Glutamatergic neuron (in vitro differentiated cells): ENCODE measurements at places on chromosomes 11 and 22. TPM values are rescaled to one million over a fixed set of nuclear protein-coding genes. Genes with fewer than 3 reads are reported as not detected.

Gene HBB
- not detected for total RNA-seq

Gene RASGRP2
- total RNA-seq: 2.9 TPM

Gene OR52D1
- total RNA-seq: not detected

Gene ZBTB44
- total RNA-seq: 23.3 TPM

Gene MRGPRX4
- total RNA-seq: not detected

Gene HORMAD2
- not detected for total RNA-seq

Gene GAL
- 37.6 TPM for total RNA-seq

Gene SPON1
- 0.81 TPM for total RNA-seq

Gene CEND1
- 58.7 TPM for total RNA-seq

Gene MRGPRF
- 1.0 TPM for total RNA-seq

Gene PGA5
- not detected for total RNA-seq

Gene KCNK4
- total RNA-seq: 0.47 TPM

Gene CCDC87
- 0.51 TPM for total RNA-seq

Gene PATE2
- total RNA-seq: not detected

Gene MOGAT2
- total RNA-seq: not detected

Gene PRR5
- 17.5 TPM for total RNA-seq

Gene FOLR3
- not detected for total RNA-seq

Gene FGF19
- 5.1 TPM for total RNA-seq

Gene JAML
- not detected for total RNA-seq

Gene TMEM9B
- 31.3 TPM for total RNA-seq

Gene RAB30
- 59.4 TPM for total RNA-seq

Gene RNF26
- 20.6 TPM for total RNA-seq

Gene RBMXL2
- not detected for total RNA-seq

Gene MRPL40
- total RNA-seq: 24.4 TPM

Gene E2F8
- total RNA-seq: 0.34 TPM

Gene ST3GAL4
- 10.4 TPM for total RNA-seq

Gene GLYATL1
- 0.42 TPM for total RNA-seq

Gene YPEL4
- total RNA-seq: 16.9 TPM

Gene DEUP1
- total RNA-seq: not detected

Gene TSGA10IP
- not detected for total RNA-seq

Gene NAALAD2
- total RNA-seq: 7.2 TPM

Gene PAMR1
- total RNA-seq: 10.6 TPM

Gene DAGLA
- total RNA-seq: 9.6 TPM

Gene MAJIN
- not detected for total RNA-seq

Gene COA4
- total RNA-seq: 39.7 TPM

Gene GGTLC3
- not detected for total RNA-seq

Gene DSCAML1
- 0.07 TPM for total RNA-seq

Gene IGSF22
- 1.1 TPM for total RNA-seq

Gene OVCH2
- total RNA-seq: not detected

Gene PHF21B
- 113 TPM for total RNA-seq

Gene KRTAP5-9
- total RNA-seq: 0.76 TPM

Gene TREH
- not detected for total RNA-seq

Gene SCGB1D2
- not detected for total RNA-seq

Gene ADORA2A
- 15.9 TPM for total RNA-seq

Gene SLC22A8
- not detected for total RNA-seq

Gene LMNTD2
- 2.3 TPM for total RNA-seq

Gene USH1C
- not detected for total RNA-seq

Gene ARHGEF12
- total RNA-seq: 40.8 TPM

Gene MMP13
- total RNA-seq: not detected

Gene PKP3
- not detected for total RNA-seq

Gene USP35
- 34.2 TPM for total RNA-seq

Gene FOLH1
- 1.1 TPM for total RNA-seq

Gene NRGN
- total RNA-seq: 28.9 TPM

Gene GGTLC2
- total RNA-seq: not detected

Gene TMEM191B
- 42.7 TPM for total RNA-seq

Gene OR52I2
- 0.49 TPM for total RNA-seq

Gene FAR1
- 74.4 TPM for total RNA-seq

Gene LRRC56
- 2.6 TPM for total RNA-seq
